NCI-H526 (cell line): ENCODE measurements at places on chromosomes 7 and 10.
A peak's percentile ranks its signal among the peaks of the same experiment; 100 is the strongest.

DNA sequence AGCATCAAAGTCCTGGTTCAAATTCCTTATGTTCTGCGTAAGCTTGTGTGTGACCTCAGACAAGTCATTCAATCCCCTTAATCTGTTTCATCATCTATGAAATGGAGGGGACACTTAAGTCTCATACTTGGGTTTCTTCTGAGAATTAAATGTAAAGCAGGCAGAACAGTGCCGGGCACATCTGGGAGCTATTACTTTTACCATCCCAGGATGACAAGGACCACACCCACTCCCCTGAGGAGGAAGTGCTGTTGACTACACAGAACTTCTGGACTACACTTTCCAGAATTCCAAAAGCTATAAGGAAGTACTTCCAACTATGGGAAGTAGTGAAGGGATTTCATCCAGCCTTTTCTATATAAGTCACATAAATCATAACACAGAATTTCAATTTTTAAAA lies 294.9 kb downstream of the IPMK start:
- DNase-seq, result no peak

GRCh38 chr10:22271786-22272185 lies 44.4 kb upstream of the COMMD3 start:
- DNase-seq, result no peak

- no peak for DNase-seq
These were observed 36.5 kb downstream of the COA1 start for GRCh38 chr7:43692582-43693373.

GRCh38 chr10:91220954-91221675 lies 652 bp downstream of the PCGF5 start:
- peak; percentile 55 for DNase-seq

DNA sequence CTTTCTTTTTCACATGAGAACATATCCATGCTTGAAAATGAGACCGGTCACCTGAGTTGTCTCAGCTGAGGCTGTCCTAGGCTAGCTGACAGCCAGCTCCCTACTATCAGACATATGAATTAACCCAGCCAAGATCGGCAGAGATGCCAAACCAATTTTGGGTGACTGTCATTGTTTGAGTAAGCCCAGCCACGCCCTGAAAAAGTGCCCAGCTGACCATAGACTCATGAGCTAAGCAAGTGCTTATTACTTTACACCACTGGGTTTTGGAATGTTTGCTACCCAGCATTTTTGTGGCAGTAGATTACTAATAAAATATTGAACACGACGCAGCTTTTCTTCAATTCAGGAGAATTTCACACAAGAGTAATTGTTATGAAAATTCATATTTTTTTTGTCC lies 265.2 kb upstream of the LYZL1 start:
- no peak for DNase-seq

DNA sequence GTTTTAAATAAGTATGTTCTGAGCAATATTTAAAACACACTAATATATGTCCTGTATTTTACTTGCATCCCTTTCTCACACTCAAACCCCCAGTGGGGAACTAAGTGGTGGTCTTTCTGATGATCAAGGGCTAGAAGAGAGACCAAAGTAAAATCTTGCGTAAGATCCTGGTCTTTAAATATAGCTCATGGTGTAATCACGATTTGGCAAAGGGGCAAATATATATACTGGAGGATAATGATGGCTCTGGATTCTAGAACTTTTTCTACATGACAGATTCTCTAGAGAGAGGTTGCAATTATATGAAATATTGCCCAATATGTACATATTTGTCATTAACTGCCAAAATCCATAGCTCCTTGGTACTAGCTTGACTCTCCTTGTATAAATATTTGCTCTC lies 438.3 kb downstream of the NXPH1 start:
- no peak for DNase-seq

DNA sequence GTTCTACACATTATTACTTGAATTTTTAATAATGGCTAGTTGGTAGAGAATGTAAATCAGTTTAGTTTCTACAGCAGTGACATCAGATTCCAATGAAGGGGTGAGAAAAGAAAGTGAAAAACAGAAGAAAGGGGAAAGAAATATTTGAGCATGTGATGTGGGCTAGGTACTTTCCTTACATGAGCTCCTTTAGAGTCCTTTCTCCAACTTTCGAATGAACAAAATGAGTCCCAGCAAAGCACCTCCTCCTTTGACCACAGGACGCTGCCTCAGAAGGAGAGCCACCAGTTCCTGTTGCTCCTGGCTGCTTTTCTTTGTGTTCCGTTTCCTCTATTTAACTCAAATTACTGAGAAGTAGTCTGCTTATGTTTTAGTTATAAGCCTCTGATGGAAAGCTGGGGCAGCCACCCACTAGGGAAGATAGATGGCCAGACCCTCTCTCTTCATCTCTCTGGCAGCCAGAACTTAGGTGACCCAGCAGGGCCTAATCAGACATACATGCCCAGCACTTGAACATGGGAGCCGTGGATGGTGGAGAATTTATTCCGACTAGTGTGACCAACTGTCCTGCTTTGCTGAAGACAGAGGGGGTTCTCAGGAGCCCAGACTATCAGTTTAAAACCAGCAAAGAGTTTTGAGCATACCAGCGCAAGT lies 82.4 kb upstream of the NME8 start:
- no peak for DNase-seq

- no peak for DNase-seq
These were observed 91.5 kb upstream of the MXI1 start for GRCh38 chr10:110115784-110116520.

GRCh38 chr7:67429735-67430134 lies 433.1 kb downstream of the TYW1 start:
- no peak for DNase-seq
